ENCODE measurements at places on chromosomes 7 and 10.

DNA sequence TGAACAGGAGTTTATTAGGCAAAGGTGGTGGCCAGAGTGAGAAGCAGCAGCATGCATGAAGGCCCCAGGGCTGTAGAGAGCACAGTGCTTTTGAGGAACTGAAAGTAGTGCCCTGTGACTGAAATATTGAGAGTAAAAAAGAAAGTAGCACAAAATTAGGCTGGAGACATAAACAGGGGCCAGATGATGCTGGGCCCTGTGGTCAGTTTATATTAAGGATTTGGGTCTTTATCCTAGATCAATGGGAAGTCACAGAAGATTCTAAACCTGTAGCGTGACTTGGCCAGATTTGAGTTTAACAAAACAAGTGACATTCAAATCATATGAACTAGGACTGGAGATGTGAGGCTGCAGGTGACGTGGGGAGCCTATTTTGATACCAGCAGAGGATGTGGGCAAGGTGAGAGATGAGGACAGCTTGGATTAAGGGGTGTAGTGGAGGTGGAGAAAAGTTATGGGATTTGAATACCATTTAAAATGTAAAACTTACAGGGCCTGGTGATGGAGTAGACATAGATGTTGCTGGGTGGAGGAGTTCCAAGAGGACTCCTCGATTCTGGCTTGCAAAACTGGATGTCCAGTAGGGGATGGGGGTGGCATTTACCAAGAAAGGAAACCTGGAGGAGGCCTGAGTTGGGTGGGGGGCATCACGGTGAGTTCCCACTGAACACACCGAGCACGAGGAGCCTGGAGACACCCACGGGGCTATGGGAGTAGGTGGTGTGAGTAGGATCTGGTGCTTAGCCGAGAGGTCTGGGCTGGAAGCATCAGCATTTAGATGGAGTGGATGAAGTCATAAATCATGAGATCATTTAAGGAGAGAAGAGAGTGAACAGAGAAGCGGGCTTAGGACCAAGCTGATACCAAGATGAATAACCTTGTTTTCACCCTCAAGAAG is 52.8 kb downstream of the HHEX start:
- DNase-seq, result no peak

DNA sequence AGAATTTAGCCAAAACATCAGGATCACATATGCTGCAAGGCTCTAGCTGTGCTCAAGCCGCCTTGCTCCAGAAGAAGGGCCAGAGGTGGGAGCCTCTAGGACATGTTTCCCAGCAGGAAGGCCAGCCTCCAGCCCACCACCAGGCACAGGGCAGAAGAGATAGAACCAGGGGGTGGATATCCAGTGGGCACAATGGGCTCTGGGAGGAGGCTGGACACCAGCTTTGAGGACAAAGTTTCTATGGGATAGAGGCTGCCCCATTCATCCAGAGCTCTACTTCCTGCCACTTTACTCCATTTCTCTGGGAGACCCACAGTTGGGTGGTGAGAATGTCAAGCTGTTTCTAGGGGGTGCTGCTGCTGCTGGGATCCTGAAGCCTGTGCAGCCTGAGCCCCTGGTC is 77.1 kb downstream of the ARHGAP22 start:
- no peak for DNase-seq

GRCh38 chr10:27723436-27723835 is 22.2 kb downstream of the MKX start:
- DNase-seq, result no peak

- DNase-seq, result peak; percentile 87
These were observed 37.0 kb upstream of the DNAJB6 start for GRCh38 chr7:157299613-157300368.

DNA sequence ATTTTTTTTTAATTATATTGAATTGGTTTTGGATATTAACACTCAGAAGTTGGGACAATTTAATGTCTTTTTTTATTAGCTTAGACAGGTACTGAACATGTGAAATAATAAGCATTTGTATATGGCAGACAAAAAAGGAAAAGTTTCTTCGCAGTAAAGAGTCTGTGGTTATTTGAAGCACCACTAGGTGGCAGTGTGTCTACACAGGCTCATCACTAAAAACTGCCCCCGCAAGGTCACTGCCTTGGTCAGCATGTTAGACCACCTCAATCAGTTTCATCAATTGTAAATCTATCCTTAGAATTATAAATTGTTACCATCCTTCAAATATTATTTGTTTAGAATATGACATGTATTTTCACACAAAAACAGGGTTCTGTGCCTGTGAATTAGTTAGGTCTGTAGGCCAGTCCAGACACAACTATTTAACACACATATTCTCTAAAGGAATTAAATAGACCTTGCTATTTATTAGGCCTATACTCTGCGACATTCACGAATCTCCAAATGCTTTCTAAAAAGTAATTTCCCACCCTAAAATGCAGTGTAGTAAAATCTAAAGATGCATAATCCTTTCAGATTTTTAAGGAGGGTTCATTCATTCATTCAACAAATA is 17.0 kb downstream of the PNLIPRP3 start:
- no peak for DNase-seq

DNA sequence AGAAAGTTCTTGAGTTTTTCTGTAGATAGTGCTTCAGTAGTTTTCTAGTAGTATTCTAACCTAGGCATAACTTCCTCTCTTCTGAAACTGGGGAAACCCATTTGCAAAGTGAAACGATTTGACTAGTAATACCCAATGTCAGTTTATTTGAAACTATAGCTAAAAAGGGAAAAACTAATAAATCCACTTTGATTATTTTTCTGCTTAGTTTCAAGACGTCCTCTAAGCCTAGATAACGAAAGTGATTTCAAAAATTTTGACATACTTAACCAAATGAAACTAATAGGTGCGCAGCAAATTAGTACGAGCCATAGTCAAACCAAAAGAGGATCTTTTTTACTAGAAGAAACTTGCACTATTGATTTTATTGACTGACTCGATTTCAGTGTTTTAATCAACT is 9.8 kb upstream of the SP8 start:
- DNase-seq, result no peak

DNA sequence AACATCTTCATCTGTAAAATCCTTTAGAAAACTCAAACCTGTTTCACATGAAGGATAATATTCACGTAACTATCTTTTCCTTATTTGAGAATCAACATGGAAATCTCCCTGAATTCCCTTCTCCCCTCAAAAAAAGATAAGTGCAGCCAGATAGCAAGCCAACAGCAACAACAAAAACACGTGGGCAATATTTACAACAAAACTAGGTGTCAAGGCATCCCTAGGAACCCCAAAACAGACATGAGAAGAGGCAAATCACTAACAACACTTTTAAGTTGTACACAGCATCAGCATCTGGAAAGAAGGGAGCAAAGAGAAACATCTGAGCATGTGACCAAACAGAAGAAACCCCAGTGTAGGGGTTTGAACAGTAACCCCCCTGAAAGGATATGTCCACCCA is 12.2 kb downstream of the ARHGAP21 start:
- no peak for DNase-seq

GRCh38 chr7:66913118-66914037 is 7.6 kb upstream of the TMEM248 start:
- no peak for DNase-seq

DNA sequence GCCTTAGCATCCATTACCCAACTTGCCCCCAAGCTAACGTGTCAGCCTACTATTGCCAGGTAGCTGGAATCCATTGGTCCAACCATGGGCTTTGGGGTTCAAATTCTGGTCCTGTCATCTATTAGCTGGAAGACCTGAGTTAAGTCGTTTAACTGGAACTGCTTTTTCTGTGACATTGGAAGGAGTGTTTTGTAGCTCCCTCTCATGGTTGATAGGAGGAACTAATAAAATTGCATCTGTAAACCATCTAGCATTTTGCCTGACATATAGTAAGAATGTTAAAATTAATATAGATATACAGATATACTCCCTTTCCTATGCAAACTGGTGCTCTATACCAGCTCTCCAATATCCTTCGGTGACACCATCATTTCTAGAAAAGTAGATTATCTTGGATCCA is 23.8 kb upstream of the SLF2 start:
- DNase-seq, result no peak

GRCh38 chr10:130416334-130417150 is 280.4 kb downstream of the GLRX3 start:
- DNase-seq, result no peak

DNA sequence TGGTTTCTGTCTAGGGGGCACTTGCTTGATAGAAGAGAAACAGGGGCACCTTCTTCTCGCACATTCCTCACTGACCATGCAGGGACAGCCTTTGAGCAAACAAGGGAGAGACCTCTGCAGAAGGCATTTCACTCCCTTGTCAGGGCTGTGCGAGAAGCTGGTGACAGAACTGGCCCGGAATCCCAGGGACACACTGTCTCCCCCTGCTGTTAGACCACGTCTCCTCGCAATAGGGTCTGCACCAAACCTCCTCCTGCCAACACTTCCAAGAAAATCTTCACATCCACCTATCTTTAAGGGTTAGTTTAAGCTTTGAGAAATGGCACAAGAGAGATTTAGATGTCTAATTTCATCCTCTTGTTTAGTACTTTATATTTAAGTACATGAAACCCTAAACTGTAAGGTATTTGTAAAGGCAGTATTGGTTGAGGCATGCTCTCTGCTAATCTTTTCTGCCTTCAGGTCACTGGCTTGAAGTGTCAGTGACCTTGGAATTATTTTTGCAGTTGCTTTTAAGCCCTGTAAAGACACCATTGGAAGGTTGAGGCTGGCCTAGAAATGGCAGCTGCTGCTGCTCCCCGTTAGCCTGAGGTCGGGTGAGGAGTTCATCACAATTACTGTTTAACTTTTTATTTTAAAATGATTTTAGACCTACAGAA is 37.0 kb downstream of the RBM20 start:
- no peak for DNase-seq

All from upper lobe of left lung (tissue), 6 donors.